Daoy (cell line): ENCODE measurements at places on chromosomes 13 and 19.
A peak's percentile ranks its signal among the peaks of the same experiment; 100 is the strongest.

DNA sequence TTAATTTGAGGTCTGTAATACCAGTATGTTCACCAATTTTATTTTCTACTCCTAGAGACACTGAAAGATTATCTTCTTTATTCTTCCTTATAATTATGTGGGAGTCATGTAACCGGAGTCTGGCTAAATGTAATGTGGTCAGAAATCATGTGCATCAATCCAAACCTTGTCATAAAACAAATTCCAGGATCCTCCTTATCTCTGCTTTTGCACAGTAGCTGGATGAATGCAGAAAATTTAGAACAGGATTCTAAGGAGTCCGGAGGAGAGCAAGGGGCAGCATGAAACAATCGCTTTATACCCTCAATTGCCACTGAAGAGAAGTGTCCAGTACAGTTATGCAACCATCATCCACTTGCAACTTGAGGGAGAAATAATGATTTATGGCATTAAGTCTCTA, 2674.7 kb upstream of the PCDH20 start:
- DNase-seq, result no peak

- no peak for DNase-seq
Measured at GRCh38 chr13:66353664-66354063, 876.5 kb downstream of the PCDH9 start.

- peak; percentile 35 for DNase-seq
Measured at GRCh38 chr13:32838945-32839344, 177.3 kb upstream of the KL start.

GRCh38 chr13:31997641-31998040, 33.9 kb upstream of the FRY start:
- DNase-seq, result no peak

GRCh38 chr19:7527516-7528191, 5.2 kb downstream of the MCOLN1 start:
- no peak for DNase-seq

DNA sequence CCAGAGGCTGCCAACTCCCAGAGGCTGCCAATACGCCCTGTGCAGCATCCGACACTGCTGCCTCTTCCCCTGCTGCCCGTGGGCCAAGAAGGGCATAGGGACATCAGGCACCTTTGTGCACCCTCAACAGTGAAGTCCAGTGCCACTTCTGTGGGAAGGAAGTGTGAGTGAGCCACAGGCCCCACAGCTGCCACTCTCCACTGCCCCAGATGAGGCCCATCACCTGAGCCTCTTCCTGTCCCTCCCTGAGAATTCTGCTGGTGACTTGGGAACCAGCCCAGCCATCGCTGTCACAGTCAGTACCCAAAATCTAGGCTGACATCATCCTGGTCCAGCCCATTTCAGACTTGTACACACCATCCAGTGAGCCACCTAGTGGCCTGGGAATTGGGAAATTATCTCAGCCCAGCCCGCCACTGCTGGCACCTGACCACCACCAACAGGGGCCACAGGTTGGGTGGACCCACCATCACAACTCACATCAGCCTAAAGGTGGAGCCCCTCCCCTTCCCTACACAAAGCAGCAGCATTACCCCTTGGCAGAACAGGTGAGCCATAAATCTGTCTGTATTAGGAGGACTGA, 733.9 kb upstream of the KLHL1 start:
- DNase-seq, result no peak

GRCh38 chr19:48588670-48589401, 17.7 kb upstream of the SPACA4 start:
- peak; percentile 93 for DNase-seq

DNA sequence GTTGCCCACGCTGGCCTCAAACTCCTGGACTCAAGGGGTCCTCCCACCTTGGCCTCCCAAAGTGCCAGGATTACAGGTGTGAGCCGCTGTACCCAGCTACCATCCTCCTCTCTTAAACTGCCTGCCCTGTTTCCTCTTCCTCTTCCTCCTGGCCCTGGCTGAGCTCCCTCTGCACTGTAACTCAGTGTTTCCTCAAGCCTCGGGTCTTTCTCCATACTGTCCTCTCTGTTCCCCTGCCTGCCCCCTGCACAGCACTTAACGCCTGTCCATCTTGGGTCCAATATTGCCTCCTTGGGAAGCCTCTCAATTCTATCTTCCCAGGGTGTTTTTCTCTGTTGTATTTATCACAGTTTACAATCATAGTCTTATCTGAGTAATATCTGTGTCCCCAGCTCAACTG, 6.1 kb downstream of the LIPE start:
- no peak for DNase-seq

DNA sequence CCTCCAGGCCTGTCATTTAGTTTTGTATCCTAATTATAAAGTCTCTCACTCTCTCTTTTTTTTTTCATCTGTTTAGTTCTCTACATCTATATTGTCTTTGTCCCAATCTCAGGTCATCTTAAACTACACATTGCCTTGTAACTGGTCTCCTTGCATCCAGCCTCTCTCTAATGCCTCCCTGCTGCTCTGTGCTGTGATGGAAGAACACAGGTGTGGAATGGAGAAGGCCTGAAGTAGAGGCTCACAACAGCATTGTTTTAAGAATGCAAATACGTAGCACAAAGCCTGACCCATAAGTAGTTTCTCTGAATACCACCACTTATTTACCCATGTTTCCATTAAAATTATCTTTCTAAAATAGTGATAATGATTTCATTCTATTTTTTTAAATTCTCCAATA, 108.8 kb upstream of the FRY start:
- DNase-seq, result no peak

GRCh38 chr13:92317066-92317465, 909.5 kb upstream of the GPC6 start:
- no peak for DNase-seq

DNA sequence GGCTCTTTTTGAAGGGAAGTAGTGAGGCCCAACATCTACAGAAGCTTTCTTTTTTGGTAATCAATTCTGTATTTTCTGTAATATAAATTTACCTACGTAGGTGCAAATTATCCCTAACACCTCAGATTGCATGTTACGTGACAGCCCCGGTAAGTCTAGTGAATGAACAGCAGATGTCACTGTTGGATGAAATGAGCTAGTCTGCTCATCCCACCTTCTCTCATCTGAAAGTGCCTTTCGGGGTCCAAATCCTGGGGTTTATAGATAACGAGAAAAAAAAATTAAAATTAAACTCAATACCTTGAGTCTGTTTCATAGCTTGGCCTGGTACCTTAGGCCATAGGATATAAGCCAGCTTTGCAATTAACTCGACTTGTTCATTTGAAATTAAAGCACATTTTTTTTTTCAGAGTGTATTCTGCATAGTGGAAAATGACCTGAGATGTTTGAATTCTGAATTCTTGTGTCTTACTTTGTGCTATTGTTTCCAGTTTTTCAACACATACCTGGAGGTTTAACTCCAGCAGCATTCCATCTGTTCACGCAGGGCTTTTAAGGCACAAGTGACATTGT, 548.2 kb downstream of the GPC5 start:
- no peak for DNase-seq

- peak; percentile 75 for DNase-seq
Measured at GRCh38 chr19:55088543-55089341, 13.1 kb downstream of the EPS8L1 start.

- DNase-seq, result no peak
Measured at GRCh38 chr19:11931051-11931450, 6.1 kb downstream of the ZNF700 start.

- no peak for DNase-seq
Measured at GRCh38 chr13:35139591-35139990, 197.5 kb downstream of the NBEA start.

- DNase-seq, result peak; percentile 28
Measured at GRCh38 chr13:36531746-36532486, 99.6 kb downstream of the CCNA1 start.

GRCh38 chr19:5423567-5424125, 31.6 kb upstream of the ZNRF4 start:
- DNase-seq, result no peak

DNA sequence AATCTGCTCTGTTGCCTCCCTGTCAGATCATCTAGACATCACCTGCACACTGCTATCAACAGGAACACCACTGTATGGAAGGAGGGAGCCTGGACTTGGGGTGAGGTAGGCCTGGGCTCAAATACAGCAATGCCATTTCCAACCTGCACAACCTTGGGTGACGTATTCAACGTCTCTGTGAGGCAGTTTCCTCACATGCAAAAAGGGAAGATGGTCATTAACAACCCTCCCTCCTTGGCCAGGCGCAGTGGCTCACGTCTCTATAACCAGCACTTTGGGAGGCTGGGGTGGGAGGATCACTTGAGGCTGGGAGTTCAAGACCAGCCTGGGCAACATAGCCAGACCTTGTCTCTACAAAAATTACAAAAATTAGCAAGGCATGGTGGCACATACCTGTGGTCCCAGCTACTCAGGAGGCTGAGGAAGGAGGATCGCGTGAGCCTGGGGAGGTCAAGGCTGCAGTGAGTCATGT, 13.1 kb downstream of the XRCC1 start:
- DNase-seq, result no peak

DNA sequence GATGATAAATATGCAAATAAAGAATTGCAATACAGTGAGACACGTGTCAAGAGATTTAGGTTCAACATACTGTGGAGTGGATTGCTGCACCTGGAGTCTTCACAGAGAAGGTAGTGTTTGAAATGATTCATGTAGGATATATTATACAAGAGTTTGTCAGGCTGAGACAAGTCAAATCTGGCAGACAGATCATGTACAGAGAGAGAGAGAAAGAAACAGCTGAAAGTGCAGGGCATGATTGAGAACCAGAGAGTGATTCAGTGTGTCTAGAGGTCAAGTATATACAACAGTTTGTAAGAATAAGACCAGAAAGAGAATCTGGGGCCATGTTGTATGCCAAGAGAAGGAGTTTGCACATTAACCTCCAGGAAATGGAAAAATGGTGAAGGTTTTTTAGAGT, 2.1 kb upstream of the VWA8 start:
- DNase-seq, result no peak

GRCh38 chr13:66691149-66691548, 539.0 kb downstream of the PCDH9 start:
- no peak for DNase-seq

GRCh38 chr13:79197933-79198332, 208.1 kb downstream of the RBM26 start:
- no peak for DNase-seq

DNA sequence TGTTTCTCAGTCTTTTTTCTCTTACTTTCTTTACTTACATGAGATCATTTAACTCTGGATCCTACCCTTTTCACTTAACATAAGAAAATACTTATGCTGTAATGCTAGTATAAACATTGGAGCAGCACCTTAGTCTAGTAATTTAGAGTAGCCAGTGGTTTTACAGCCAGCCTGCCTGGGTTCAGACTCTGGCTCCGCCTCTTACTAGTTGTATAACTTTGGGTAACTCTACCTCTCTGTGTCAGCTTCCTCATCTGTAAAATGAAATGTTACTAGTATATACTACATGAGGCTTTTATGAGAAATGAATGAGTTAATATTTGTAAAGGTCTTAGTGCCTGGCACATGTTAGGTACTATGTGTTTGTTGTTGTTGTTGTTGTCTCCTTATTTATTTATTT, 5.6 kb downstream of the CDADC1 start:
- DNase-seq, result no peak

GRCh38 chr19:51803967-51804366, 9.0 kb downstream of the FPR3 start:
- DNase-seq, result no peak

- no peak for DNase-seq
Measured at GRCh38 chr13:51251480-51251879, 29.3 kb downstream of the FAM124A start.

DNA sequence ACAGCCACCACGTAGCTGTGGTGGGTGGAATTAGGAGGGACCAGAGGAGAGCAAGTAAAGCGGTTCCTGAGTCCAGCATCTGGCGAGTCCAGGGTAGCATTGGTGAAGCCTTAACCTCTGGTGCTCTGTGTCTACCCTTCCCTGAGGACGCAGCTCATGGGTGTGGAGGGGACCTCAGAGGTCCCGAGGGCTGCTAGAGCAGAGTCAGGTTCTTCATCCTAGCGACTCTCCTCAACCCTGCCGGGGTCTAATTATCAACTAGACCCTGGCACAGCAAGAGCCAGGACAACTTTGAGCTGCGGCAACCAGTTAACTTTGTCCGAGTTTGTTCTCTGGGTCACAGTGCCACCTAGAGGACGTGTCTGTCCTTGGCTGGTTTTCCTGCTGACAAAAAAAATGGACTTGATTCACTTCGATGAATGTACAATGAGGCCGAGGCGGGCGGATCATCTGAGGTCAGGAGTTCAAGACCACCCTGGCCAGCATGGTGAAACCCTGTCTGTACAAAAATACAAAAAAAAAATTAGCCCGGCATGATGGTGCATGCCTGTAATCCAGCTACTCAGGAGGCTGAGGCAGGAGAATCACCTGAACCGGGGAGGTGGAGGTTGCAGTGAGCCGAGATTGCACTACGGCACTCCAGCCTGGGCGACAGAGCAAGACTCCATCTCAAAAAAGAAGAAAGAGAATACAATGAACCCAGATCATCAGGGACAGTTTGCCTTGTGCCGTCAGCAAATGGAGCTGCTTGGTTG, 25.0 kb downstream of the TSSK6 start:
- peak; percentile 78 for DNase-seq

DNA sequence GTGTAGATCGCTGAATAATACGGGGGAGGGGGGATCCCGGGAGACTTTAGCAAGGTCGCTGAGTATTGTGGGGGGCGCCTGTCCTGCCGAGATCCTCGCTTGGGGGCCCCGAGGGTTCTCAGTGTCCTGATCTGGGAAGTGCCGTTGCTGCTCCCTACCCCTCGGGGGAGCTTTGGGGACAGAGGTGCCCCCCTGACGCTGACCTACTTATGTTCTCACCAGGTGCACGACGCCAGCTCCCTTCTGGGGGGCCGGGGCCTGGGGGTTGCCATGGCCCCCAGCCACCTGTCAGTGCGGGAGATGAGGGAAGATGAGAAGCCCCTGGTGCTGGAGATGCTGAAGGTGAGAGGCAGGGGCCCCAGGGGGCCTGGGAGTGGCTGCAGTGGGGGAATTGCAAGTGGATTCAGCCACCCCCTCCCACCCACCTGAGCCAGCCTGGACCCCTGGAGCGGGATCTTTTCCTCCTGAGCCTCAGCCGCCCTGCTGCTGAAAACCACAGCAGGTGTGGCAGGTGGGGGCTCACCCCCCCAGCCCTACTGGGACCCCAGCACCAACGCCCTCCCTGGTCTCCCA, 537 bp downstream of the NAT14 start:
- no peak for DNase-seq

DNA sequence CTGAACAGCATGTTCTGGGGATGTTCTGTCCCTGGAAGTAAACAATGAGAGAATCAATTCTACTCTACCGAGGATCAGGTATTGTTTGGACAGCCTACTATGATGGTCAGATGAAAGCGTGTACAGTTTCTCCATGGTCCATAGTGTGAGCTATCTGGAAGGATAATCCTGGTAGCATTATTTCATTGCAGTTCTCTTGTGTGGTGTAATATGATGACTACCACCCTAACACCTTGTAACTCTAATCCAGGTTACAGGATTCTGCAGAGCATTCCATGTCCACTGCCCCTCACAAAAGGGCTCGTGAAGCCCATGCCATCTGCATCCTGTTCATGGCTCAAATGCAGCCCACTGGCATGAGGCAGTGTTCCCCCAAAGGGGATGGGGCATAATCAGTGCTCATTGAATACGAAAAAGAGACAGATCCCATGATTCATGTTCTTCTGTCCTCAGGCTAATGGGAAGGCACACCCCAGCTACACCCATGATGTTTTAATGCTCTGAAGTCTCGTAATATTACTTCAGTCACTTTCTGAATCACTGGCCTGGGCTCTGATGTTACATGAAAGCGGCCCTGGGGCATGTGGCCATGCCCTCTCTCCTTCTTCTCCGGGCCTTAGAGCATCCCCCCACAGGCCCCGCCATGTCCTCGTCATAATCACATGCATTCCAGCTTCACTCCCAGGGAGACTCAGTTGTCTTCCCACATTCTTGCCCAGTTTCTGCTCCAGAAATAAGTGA, 68.4 kb downstream of the HSPH1 start:
- no peak for DNase-seq
